ENCODE measurements at places on chromosomes 11 and 22. TPM values are rescaled to one million over a fixed set of nuclear protein-coding genes. Genes with fewer than 3 reads are reported as not detected.

DNA sequence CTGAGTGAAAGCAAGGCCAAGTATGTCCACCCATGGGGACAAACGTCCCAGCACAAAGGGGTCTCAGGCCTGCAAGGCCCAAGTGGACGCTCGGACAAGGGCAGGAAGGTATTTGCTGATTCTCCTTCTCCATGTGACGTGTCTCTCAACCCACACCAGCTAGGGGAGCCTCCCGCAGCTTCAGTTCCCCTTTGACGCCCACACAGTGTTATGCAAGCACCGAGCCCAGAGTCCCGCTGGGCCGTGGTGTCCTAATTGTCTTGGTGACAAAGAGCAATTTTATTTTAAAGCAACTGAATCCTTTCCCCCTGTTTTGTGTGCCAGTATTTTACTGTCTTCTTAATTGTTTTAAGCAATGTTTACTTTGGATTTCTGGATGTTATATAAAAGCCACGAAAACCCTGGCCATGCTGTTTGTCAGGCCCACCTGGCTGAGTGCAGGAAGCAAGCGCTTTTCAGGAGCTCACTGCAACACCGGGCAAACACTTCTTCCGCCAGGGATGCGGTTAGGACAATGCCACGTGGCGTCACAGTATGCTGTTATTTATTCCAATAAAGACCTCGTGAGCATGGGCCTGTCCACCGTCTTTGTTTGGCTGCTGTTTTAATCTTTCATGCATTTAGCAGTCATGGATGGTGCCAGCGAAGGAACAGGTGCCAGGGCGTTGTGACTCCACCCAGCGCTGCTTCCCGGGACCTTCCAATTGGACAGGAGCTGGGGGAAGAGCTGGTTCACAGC is 8.2 kb upstream of the PARVG start:
- peak; percentile 83 for DNase-seq

GRCh38 chr22:47673557-47673956 is 911.1 kb downstream of the TBC1D22A start:
- DNase-seq, result no peak

GRCh38 chr22:45210991-45211390 is 29.7 kb downstream of the KIAA0930 start:
- DNase-seq, result no peak

GRCh38 chr22:37340331-37341262 is 58.3 kb downstream of the CYTH4 start:
- no peak for DNase-seq

- DNase-seq, result peak; percentile 94
These were observed at the start of gene FZD4 for GRCh38 chr11:86955361-86956120. TSS of gene FZD4 (minus strand) at chr11:86955395. CDS start at chr11:86955085, 310 bp downstream.

The RBFOX2 gene
- total RNA-seq, result 81.8 TPM

The SLC6A5 gene
- total RNA-seq, result 0.11 TPM
